ENCODE measurements at places on chromosomes 3 and 15.

DNA sequence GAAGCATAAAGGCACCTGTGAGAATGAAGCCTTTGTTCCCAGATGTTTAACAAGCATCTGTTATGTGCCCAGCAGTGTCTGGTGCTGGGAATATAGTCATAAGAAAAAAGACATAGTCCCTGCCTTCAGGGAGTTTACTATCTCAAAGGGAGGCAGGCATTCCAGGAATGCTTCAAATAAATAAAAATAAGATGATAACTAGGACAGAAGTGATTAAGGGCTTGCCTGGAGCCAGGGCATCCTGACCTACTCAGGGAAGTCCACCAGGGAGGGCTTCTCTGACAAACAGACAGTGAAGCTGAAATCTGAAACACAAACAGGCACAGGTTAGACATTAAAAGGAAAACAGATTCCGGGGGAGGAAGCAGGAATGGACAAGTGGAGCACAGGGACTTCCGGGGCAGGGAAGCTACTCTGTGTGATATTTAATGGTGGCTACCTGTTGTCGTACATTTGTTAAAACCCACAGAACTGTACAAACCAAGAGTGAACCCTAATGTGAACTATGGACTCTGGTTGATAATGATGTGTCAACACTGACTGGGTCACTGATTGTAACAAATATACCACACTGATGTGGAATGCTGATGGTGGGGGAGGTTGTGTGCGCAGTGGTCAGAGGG lies 53.3 kb downstream of the ITGB5 start:
- DNase-seq, result no peak

DNA sequence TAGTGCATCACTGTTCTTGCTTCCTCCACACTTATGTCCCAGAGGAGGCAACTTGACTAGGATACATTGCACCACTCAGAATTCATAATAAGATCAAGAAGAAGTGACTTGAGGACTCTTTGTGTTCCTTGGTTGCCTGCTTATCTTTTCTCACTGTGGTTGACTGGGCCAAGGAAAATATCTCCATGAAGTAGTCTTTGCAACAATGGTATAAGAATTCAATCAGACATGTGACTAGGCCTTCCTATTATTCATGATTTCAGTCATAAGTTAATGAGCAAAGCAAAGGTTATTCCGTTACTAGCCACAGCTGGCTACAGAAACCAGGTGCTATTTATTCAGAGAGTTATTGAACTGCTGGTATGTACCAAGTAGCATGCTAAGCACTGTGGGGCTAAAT lies 359.3 kb downstream of the RORA start:
- no peak for DNase-seq

DNA sequence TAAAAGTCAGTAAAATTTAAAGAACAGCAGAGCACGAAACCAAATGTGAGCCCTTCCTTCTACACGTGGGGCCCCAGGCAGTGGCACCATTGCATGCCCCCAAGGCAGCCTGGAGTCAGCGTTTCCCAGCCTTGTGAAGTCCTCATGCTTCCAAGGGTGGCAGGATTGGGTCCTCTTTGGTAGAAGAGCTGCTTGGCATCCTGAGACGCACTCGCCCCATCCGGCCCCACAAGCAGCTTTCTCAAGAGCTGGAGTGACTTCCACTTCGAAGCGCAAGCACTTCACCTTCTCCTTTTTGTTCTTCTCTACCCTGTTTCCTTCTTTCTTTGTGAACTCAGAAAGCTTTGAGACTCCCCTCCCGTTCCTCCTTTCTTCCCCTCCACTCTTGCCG lies 34.7 kb downstream of the ZNF710 start:
- no peak for DNase-seq

DNA sequence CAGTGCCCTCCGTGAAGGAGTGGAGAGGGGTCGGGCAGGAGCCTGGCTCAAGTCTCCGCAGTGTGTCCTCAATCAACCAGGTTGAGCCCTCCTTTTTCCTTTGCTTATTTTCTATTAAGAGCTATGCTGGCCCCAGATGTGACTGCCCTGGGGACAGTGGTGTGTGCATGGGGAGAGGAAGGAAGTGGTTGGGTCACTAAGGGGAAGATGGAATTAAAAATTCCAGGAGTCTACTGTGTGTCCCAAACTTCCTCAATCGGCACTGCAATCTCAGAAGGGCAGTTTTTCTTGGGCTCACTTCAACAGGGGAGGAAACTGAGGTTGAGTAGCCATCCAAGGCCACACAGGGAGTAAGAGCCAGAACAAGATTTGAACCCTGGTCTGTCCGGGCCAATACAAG lies 13.7 kb upstream of the GRIP2 start:
- DNase-seq, result no peak

GRCh38 chr15:87167055-87167454 lies 1087.4 kb downstream of the AGBL1 start:
- no peak for DNase-seq

DNA sequence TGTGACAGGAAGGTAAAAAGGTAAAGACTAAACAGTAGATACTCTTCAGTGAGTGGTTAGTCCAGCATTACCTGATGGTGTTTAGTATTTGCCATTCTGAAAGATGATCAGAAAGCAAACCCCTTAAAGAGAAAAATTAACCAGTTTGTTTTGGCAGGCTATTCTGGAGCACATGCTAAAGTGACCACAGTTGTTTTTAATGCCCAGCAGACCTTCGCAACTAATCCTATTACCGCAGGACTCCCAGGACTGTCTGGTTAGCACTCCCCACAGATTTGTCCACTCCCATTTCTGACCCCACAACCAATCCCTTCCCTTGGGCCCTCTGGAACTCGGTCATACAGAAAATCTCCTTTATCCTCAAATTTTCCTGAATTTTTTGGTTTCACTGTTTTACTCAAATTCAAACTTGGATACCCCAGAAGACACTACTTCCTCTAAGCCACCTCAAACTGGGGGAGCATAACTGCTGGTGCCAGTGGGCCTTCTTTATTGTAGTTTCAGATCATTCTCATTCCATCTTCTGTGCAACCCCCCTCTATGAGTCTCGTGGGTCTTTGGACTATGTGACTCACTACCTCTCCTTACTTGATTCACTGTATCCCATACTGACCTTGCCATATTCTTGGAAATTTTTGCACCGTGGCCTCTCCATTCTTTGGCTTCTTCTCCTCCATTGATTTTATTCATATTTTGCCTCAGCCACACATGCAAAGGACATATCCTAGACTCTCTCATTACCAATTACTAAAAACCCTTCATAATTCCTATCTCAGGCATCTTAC lies 104.4 kb downstream of the RBMS3 start:
- no peak for DNase-seq

DNA sequence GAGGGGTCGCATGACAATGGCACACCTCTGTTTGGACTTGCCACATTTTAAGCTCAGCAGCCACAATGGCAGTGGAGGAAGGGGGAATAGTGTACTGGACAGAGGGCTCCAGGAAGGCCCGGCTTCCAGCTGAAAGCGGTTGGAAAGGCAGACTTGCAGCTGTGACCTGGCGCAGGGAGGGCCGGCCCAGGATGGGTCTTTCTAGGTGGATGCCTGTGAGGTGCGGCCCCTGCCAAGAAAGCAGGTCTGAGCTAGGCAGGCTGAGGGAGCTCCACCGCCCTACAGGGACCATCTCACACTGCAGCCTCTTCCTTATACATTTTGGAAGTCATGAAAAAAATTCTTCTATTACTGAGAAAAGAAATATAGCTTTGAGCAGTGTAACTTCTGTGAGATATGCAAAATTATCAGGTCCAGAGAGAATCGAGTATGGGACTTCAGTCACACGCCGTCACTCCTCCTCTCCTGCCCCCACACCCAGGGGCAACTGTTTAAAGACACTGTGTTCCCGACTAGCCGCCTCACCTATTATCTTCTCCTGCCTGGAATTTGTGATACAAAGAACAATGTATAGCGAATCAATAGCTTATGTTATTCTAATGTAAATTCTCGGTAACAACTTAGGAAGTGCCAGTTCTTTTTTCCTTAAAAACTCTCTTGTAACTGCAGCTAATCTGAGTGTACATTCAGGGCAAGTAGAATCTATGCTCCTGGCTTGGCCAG lies 331.0 kb downstream of the OCA2 start:
- no peak for DNase-seq

- DNase-seq, result no peak
Measured at GRCh38 chr3:6600237-6600636, 260.7 kb upstream of the GRM7 start.

DNA sequence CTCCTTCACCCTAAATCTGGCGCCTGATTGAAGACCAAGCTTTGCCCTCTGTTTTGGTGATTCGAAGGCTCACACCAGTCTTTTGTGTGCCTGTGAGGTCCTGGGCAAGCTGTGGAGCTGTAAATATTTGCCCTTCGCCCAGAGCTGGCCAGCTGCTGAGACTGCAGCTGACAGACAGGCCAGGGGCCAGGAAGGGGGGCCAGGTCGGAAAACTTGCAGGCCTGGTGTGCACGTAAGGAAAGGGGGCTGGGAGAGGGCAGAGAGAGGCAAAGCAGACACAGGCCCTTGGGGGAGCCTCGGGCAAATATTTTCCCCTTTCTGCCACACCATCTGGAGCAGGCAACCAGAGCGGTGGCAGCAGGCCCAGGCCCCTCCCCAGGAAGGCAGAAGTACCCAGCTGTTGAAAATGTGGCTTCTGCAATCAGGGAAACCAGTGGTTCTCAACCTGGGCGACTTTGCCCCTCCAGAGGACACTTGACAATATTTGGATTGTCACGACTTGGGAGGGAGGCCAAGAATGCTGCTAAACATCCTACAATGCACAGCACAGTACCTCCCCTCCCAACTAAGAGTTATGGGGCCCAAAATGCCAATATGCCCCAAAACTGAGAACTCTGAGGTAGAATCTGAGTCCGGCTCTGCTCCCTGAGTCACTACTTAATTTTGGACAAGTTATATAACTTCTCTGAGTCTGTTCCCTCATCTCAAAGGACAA lies 2.5 kb downstream of the PDZRN3 start:
- no peak for DNase-seq

GRCh38 chr15:42264795-42265194 lies 8.2 kb upstream of the GANC start:
- DNase-seq, result no peak

GRCh38 chr3:182810574-182811268 lies 17.4 kb downstream of the ATP11B start:
- DNase-seq, result no peak

GRCh38 chr3:149449799-149450198 lies 24.7 kb upstream of the TM4SF4 start:
- no peak for DNase-seq

DNA sequence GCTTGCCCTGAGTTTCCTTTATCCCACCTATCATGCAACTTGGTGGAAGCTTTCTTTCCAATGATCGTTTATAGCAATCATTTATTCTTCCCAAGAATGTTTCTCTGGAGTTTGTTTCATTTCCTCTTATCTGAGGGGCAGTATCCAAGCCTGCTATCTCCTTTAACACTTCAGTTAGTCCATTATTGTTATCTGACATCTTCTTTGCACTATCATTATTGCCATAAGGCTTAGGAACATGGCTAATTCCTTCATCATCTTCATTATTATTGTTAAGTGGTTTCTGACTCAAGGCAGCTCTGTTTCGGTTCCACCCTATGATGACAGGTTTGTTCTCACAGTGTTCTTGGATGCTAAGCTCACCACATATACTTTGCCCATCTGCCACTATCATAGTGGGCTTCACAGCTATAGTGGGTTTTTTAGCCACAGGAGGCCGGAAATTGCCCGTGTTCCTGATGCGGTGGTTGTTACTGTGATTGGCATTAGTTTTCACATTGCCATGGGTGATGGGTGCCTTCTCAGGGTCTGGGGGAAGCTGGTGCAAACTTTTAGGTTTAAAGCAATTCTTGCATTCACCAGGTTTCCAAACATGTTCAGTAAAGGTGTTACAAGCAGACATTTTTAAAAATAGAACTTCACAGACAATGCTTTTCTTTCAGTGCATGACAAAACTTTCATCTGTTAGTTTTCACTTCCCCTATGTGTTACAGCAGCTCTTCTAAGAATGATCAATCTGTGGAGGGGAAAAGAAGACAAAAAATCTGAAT lies 110.6 kb upstream of the TSPAN3 start:
- DNase-seq, result peak; percentile 62

- no peak for DNase-seq
Measured at GRCh38 chr3:71218508-71218907, 365.0 kb downstream of the FOXP1 start.

DNA sequence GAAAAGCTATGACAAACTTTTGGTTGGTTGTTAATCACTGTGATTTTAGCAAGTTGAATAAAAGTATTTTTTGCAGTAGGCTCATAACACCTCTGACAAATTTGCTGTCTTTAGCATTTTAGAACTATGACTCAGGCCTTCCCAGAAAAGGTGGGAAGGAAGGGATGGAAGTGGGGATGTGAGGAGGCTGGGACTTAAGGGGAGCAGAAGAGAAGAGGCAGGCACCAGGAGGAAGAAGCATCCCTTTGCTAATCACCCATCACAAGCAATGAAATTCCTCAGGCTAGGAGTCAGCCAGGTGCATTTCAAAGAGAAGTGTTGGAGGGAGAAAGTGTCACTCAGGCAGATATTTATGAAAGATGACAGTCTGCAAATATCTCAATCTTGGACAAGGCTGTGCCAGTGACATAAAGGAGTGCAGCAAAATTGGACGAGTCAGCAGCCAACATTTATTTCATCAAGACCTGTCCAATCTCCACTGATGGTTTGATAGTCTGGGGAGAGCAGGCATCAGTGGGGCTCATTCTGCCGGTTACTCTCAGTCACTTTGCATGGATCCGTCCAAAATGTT lies 337.3 kb upstream of the ARRDC4 start:
- DNase-seq, result no peak

GRCh38 chr3:136819731-136820679 lies 1.1 kb downstream of the SLC35G2 start:
- peak; percentile 69 for DNase-seq

All from activated CD8-positive, alpha-beta memory T cell treated with anti-CD3 and anti-CD28 coated beads for 24 hours (primary cell).